ENCODE measurements at places on chromosomes 7 and 10.

- no peak for DNase-seq
Observed at GRCh38 chr10:89233033-89233432, 18.5 kb downstream of the LIPA start.

GRCh38 chr7:70907259-70908247 lies 224.4 kb upstream of the GALNT17 start:
- DNase-seq = no peak

- DNase-seq = no peak
Observed at GRCh38 chr7:120725376-120726039, 132.4 kb downstream of the TSPAN12 start.

GRCh38 chr7:139249179-139249810 lies 18.3 kb downstream of the UBN2 start:
- DNase-seq = no peak

- DNase-seq = no peak
Observed at GRCh38 chr7:100013328-100013676, 2.1 kb upstream of the ZKSCAN1 start.

GRCh38 chr10:93837822-93838221 lies 56.0 kb upstream of the SLC35G1 start:
- no peak for DNase-seq

- no peak for DNase-seq
Observed at GRCh38 chr10:115963848-115964247, 309.2 kb downstream of the GFRA1 start.

- DNase-seq = no peak
Observed at GRCh38 chr7:98284335-98285036, 3.0 kb downstream of the BRI3 start.

- DNase-seq = no peak
Observed at GRCh38 chr10:77915319-77916105, 11.0 kb downstream of the DLG5 start.

DNA sequence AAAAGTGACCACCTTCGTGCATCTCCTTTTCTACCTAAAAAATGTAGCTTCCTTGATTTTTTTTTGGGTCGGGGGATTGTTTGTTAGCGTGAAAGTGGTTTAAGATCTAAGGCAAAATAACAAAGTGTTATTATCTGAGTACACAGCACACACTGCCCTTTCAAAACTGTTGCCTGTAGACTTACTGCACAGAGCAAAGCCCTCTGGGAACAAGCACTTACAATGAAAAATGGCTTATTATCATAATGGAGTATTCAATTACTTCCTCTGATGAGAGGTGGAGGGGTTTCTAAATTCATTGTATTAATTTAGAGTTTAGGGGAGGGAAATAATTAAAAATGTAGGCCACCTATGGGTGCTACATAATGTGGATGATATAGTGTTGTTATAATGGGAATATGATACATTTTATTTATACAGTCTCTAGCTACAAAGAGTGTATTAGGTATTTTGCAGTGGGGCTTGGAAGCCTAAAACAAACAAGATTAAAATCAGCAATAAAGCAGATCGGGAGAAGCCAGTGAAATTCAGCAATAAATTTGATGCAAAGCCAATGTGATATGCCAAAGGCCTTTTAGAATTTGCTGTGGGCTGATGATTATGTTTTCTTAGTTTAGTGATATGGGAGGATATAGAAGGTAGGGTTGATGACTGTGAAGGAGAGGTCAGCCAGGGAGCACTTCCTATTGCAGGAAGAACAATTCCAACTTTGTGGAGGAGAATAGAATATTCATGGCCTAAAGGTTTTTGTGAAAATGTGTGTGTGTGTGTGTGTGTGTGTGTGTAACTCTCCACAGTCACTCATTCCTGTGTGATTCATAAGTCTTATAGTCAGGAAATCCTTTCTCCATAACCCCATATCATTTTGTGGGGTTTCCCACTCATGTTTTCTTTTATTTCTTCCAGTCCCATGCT lies 17.7 kb upstream of the EXOC4 start:
- DNase-seq = no peak

- DNase-seq = no peak
Observed at GRCh38 chr7:132937286-132937685, 144.6 kb downstream of the CHCHD3 start.

Data from NCI-H187 treated with DMSO at 0.1 percent for 48 hours (cell line).